CD4-positive, alpha-beta T cell treated with Interleukin-6 at 100 ng/mL for 8 hours (primary cell): ENCODE measurements at places on chromosomes 13 and 19.

- no peak for DNase-seq
Observed at GRCh38 chr19:19205416-19206410, 2.5 kb upstream of the NR2C2AP start.

- no peak for DNase-seq
Observed at GRCh38 chr13:31012655-31013024, 80.2 kb downstream of the TEX26 start.

DNA sequence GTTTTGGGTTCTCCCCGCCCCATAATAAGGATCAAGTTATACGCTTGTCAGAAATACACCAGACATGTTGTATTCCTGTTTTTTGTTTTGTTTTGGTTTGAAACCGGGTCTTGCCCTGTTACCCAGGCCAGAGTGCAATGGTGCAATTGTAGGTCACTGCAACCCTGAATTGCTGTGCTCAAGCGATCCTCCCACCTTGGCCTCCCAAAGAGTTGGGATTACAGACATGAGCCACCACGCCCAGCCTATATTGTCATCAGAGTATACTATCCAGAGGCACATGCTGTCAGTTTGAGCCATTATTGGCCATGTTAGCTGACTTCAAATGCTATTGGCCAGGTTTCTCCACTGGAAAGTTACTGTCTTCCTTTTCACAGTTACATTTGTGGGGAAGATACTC, 9.8 kb downstream of the SAFB start:
- DNase-seq = no peak

DNA sequence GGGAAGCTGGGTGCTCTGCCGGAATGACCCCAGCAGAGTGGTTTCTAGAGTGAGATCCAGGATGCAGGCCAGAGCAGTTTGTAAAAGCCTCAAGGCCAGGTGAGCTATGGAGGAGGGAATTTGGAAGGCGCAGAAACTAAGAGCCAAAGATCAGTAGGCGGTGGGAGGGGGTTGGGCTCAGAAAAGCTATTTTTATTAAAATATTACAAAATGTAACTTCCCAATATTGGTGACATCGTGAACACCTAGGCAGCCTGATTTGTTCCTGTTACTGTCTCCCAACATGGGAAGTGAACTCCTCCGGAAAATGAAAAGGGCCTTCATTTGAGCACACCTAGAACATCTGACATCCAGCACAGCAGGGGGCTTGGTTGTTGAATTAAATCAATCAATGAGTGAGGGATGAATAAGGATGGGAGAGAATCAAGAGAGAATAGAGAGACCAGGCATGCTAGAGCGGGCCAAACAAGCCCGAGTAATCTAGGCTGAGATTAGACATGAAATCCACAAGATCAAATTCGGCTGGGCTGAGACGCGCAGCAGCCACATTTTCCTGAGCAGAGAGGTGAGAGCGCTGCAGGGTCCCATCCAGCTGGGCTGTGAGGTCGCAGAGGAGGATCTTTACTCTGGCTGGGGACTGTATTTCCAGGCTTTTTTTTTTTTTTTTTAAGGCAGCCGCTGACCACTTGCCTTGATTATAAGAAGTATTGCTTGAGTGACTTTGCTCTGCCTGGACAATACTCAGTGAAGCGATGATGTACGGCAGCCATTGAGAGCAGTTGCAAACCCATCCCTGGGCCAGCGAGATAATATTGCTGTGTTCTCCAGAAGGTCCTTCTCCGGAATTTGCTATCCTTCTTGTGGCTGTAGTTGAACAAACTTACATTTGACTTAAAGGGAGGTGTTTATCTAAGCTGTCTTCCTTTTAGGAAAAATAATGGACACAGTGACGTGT, 178.0 kb upstream of the KL start:
- DNase-seq = no peak

DNA sequence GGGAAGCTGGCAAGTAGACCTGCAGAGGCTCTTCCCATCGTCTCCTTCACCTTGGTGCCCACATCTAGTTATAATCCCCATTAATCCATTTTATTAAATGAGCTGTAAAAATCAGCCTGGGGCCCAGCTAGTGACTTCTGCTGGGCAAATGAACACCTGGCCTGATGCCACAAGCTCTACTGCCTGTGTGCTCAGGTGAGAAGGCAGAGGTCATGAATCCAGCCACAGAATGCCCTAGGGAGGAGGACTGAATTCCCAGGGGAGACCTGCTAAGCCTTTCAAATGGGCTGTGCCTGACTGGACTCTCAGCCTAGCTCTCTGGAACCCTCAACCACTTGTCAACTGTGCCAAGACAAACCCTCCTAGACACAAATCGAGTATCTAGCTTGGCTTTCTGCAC, 74.0 kb downstream of the PDS5B start:
- DNase-seq = no peak

GRCh38 chr13:112782429-112783010, 92.7 kb downstream of the ATP11A start:
- DNase-seq = no peak

GRCh38 chr19:1467490-1468273, 11.3 kb downstream of the C19orf25 start:
- DNase-seq = no peak

DNA sequence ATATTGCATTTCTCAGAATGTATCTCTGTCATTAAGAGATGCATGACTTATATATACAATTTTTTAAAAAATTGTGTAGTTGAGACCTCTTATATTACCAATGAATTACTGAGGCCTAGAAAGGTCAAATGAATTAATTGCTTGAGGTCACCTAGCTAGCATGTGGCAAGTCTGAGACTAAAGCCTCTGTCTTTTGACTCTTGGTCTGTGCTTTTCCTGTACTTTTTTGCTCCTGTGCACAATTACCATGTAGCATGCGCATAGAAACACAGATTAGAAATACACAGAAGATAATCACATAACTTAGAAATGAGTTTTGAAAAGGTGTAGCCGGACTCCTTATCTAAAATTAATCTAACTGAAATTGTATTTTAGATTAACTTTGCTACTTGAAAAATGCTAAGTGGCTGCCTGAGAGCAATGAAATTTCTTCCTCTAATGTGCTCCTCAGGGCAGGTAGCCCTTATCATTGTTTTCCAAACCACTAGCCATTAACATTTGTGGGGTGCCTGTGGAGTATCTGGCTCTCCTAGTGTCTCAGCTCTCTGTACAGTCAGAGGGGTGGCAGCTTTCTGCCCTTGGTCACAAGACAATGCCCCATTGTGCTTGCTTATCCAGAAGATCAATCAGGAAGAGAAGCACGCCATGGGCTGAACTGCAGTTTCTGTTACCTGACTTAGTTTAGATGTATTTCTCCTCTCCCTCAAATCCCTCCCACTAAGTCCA, 119.6 kb downstream of the RFC3 start:
- DNase-seq = no peak

DNA sequence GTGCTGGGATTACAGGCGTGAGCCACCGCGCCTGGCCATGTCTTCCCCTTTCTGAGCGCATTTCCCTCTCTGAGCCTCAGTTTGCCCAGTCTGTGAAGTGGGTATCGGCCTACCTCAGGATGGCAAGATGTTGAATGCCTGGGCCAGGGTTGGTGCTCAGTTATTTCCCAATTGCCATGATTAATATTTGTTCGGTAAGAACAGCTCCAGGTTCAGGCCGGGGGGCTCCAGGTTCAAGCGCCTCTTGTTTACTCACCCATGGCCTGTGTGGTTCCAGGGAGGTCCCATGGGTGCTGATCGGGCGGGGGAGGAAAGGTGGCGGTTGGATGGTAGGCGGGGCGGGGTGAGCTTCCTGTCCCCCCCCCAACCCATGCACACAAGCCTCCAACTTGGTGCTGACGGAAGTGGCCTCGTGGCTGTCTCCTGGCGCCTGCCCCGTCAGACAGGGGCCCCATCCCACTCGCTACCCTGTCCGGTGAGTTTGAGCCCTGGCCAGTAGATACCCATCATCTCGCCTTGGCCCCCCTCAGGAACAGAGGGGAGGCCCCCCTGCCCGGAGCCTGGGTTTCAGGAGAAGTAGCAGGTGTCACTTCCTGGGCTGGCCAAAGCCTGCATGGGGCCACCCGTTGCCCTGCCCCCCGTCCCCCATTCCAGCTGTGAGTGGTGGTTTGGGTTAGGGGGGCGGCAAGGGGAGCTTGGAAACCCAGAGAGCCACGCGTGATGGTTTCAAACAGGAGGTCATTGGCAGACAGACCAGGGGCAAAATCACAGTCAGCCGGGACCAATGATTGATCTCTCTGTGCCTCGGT, at the start of gene FCHO1:
FCHO1 (plus strand) TSS at position 375 of the 809 bp plus-strand sequence. CDS start 3,688 bp downstream, outside the sequence.
- DNase-seq = peak; percentile 89

- DNase-seq = no peak
Observed at GRCh38 chr19:15374796-15375440, 4.7 kb downstream of the AKAP8 start.

- no peak for DNase-seq
Observed at GRCh38 chr19:33638167-33639034, 16.6 kb downstream of the CHST8 start.

DNA sequence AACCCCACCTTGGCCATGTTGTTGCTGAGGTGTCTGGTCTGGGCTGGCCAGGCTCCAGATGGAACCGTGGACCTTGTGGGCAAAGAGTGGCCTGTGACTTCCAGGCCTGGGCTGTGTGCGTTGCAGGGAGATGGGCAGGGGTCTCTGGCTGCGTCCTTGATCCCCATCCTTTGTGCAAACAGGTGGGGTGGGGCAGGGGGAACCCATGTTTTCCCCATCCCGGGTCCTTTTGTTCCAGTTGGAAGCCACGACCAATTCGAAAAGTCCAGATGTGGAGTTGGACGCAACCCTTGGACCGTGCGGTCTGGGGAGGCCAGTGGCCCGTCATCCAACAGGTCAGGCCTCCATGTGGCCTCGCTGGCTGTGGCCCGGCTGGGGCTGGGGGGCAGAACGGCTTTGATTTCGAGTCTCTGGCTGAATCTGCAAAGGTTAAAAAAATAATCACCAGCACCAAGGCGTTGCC, 13.1 kb upstream of the COMP start:
- no peak for DNase-seq

- DNase-seq = no peak
Observed at GRCh38 chr13:36445891-36446351, 13.6 kb downstream of the CCNA1 start.

DNA sequence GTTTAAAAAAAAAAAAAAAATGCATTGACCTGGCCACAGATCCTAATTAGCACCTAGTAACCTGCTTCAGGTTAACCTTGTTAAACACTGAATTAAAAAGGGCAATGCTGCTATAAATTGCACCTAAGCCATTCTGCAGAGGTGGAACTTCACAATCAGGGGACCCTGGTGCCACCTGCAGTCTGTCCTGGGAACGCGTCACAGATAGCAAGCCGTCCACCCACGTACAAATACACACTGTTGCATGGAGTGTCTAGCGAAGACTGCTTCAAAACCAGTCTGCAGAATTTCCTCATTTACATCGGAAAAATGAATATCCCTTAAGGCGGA, 169.3 kb downstream of the COL4A1 start:
- no peak for DNase-seq

DNA sequence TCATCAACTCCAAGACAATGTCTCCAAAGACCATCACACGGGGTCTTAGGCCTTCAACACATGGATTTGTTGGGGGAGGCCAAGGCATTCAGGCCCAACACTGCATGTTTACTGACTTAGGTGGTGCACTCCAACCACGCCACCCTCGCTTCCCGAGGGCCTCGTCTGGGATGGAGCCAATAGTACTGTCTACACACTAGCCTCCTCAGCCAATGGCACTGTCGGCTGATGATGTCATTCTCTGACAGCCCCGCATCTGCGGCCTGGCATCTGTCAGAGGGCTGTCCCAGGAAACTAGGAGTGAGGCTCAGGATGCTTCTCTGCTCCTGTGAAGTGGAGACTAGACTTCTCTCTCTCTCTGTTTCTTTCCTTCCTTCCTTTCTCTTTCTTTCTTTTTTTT, 96.6 kb downstream of the TEX26 start:
- DNase-seq = no peak

- DNase-seq = no peak
Observed at GRCh38 chr13:46303742-46304385, 83.2 kb downstream of the RUBCNL start.

GRCh38 chr19:45876411-45877197, 9.3 kb downstream of the IRF2BP1 start:
- DNase-seq = no peak

DNA sequence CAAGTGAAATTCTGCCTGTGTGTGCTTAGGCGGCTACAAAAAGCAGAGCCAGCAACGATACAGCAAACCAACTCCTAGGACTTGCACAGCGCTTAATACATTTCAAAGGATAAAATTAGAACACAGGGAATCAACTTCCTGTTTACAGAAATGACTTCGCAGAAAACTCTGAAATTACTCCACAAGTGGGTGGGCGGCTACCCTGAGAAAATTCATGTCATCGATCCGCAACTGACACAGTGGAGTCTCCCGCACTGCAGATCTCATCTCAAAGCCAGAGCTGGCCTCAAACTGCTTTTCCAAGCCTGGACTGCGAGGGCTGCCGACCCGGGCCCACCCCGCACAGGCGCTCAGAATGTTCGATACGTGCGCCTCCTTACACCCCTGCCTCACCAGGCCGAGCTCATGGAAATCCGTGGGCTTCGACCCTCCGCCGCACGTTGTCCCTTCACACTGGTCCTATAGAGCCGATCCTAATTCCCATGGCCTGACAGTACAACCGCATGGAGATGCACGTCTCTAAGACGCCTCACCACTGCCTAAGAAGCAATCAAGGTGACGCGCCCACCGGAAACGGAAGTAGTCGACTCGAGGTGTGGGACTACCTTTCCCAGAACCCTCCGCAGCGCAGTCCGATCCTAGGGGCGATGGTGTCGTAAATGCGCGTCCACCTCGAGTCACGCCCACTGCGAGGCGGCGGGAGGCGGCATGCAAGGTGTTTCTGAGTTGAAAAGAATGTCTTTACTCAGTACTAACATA, at the start of gene ZNF229:
ZNF229 (minus strand) TSS at position 557 of the 759 bp plus-strand sequence. CDS start 5,625 bp downstream, outside the sequence.
- DNase-seq = peak; percentile 55

GRCh38 chr13:52846567-52847321, 1.7 kb downstream of the PCDH8 start:
- no peak for DNase-seq

GRCh38 chr19:32010071-32010470, 335.3 kb upstream of the ZNF507 start:
- DNase-seq = no peak

DNA sequence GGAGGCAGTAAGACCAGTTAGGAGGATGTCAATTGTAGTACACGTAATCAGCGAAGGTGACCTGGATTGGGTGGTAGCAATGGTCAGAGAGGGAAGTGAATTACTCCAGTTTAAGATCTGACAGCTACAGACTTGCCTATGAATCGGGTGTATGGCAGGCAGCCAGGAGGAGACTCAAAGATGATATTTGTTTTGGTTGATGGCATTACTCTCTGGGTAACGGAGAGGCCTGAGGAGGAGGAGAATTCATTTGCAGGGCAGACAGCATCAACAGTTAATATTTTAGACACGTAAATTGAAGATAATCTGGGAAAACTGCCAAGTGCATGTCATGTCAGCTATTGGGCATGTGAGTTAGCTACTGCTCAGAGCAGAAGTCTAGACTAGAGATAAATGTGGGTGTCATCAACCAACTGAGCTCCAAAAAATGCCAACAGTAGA, 109.2 kb downstream of the SGCG start:
- DNase-seq = no peak

- DNase-seq = no peak
Observed at GRCh38 chr13:30873499-30873898, 32.6 kb upstream of the MEDAG start.
